Subcutaneous preadipocyte (primary cell): ENCODE measurements at places on chromosomes 11 and 22. TPM values are rescaled to one million over a fixed set of nuclear protein-coding genes. Genes with fewer than 3 reads are reported as not detected.

The OR52A1 gene
- not detected in 2 replicates for total RNA-seq

The B4GALNT4 gene
- 0.59 and 0.73 TPM in 2 replicates for total RNA-seq

The RPS6KA4 gene
- 44.8 and 54.0 TPM in 2 replicates for total RNA-seq

The GPHA2 gene
- not detected in 2 replicates for total RNA-seq

The TYR gene
- total RNA-seq: not detected in 2 replicates

The C11orf87 gene
- total RNA-seq: not detected in 2 replicates

The HYLS1 gene
- 11.0 and 12.5 TPM in 2 replicates for total RNA-seq

The MYBPC3 gene
- not detected in 2 replicates for total RNA-seq

The NCAM1 gene
- total RNA-seq: 0.20 and 0.37 TPM in 2 replicates

The OR8B12 gene
- not detected in 2 replicates for total RNA-seq

The SNX32 gene
- 1.2 and 2.9 TPM in 2 replicates for total RNA-seq

The MYO7A gene
- total RNA-seq: under 0.01 TPM in 1 of 2 replicates, not detected in the other

The MICALL1 gene
- 34.5 and 65.7 TPM in 2 replicates for total RNA-seq

The CNGA4 gene
- 0.37 TPM in 1 of 2 replicates, not detected in the other for total RNA-seq

The EIF3L gene
- 356 and 358 TPM in 2 replicates for total RNA-seq

The SLC5A4 gene
- total RNA-seq: under 0.01 TPM in 1 of 2 replicates, not detected in the other

The P2RX6 gene
- under 0.01 and 0.20 TPM in 2 replicates for total RNA-seq

The SMIM35 gene
- total RNA-seq: not detected in 2 replicates

The SAA4 gene
- not detected in 2 replicates for total RNA-seq

The BTBD18 gene
- total RNA-seq: not detected in 2 replicates

The STX3 gene
- 17.6 and 21.7 TPM in 2 replicates for total RNA-seq

The ABCC8 gene
- not detected in 2 replicates for total RNA-seq

The GAL gene
- total RNA-seq: 0.39 and 1.5 TPM in 2 replicates

The GGTLC2 gene
- not detected in 2 replicates for total RNA-seq

The APOL3 gene
- total RNA-seq: 14.1 and 29.0 TPM in 2 replicates

The NRGN gene
- 1.4 TPM in 1 of 2 replicates, not detected in the other for total RNA-seq

The BRSK2 gene
- total RNA-seq: under 0.01 TPM in 1 of 2 replicates, not detected in the other

The HMOX1 gene
- 74.1 and 184 TPM in 2 replicates for total RNA-seq

The DAGLA gene
- 2.2 and 3.1 TPM in 2 replicates for total RNA-seq

The OR10G4 gene
- total RNA-seq: not detected in 2 replicates

The LRRC4C gene
- total RNA-seq: not detected in 2 replicates

The FGF19 gene
- total RNA-seq: not detected in 2 replicates

The GDPD4 gene
- total RNA-seq: not detected in 2 replicates

The MRGPRX4 gene
- total RNA-seq: not detected in 2 replicates

The CCDC15 gene
- total RNA-seq: 3.3 and 7.0 TPM in 2 replicates

The SDHD gene
- total RNA-seq: 128 and 148 TPM in 2 replicates

The SCGB1C1 gene
- total RNA-seq: not detected in 2 replicates

The OR4C46 gene
- total RNA-seq: not detected in 2 replicates

The KIAA1671 gene
- total RNA-seq: 5.9 and 19.4 TPM in 2 replicates

The CLDN5 gene
- 0.37 TPM in 1 of 2 replicates, not detected in the other for total RNA-seq

The CHRDL2 gene
- total RNA-seq: not detected in 2 replicates

The CDCA5 gene
- total RNA-seq: 12.5 and 18.6 TPM in 2 replicates

The SLC22A12 gene
- total RNA-seq: not detected in 2 replicates

The OR4A47 gene
- total RNA-seq: not detected in 2 replicates

The DUSP8 gene
- 0.20 TPM in 1 of 2 replicates, not detected in the other for total RNA-seq

The LMO1 gene
- not detected in 2 replicates for total RNA-seq

The KRTAP5-11 gene
- not detected in 2 replicates for total RNA-seq

The EWSR1 gene
- total RNA-seq: 168 and 217 TPM in 2 replicates

The DGCR6L gene
- 35.0 and 41.5 TPM in 2 replicates for total RNA-seq

The CD248 gene
- 63.5 and 135 TPM in 2 replicates for total RNA-seq

The OR51B5 gene
- total RNA-seq: not detected in 2 replicates

The KDM4E gene
- not detected in 2 replicates for total RNA-seq
